Dermis lymphatic vessel endothelial cell (primary cell): ENCODE measurements at places on chromosomes 4 and X. TPM values are rescaled to one million over a fixed set of nuclear protein-coding genes. Genes with fewer than 3 reads are reported as not detected.

The PABPC1L2B gene
- total RNA-seq, result not detected in 2 replicates

The S100P gene
- 0.54 TPM in 1 of 2 replicates, not detected in the other for total RNA-seq

The LRP2BP gene
- 0.95 and 1.5 TPM in 2 replicates for total RNA-seq

The PABPC1L2A gene
- total RNA-seq, result not detected in 2 replicates

The BST1 gene
- 16.5 and 77.7 TPM in 2 replicates for total RNA-seq

The RUFY3 gene
- total RNA-seq, result 35.3 and 52.2 TPM in 2 replicates

The GAGE1 gene
- total RNA-seq, result not detected in 2 replicates

The ADRA2C gene
- total RNA-seq, result under 0.01 and 0.09 TPM in 2 replicates

The GPR143 gene
- 2.0 and 4.4 TPM in 2 replicates for total RNA-seq

The CD38 gene
- total RNA-seq, result 10.9 and 39.4 TPM in 2 replicates
